C1 segment of cervical spinal cord (tissue), 14 donors: ENCODE measurements at places on chromosomes 7 and 10.

GRCh38 chr7:131596785-131597184 is 40.4 kb upstream of the PODXL start:
- no peak for DNase-seq

GRCh38 chr7:11835260-11835659 is 3.3 kb upstream of the THSD7A start:
- no peak for DNase-seq

- no peak for DNase-seq
Observed at GRCh38 chr7:132547821-132548220, 28.4 kb downstream of the PLXNA4 start.

DNA sequence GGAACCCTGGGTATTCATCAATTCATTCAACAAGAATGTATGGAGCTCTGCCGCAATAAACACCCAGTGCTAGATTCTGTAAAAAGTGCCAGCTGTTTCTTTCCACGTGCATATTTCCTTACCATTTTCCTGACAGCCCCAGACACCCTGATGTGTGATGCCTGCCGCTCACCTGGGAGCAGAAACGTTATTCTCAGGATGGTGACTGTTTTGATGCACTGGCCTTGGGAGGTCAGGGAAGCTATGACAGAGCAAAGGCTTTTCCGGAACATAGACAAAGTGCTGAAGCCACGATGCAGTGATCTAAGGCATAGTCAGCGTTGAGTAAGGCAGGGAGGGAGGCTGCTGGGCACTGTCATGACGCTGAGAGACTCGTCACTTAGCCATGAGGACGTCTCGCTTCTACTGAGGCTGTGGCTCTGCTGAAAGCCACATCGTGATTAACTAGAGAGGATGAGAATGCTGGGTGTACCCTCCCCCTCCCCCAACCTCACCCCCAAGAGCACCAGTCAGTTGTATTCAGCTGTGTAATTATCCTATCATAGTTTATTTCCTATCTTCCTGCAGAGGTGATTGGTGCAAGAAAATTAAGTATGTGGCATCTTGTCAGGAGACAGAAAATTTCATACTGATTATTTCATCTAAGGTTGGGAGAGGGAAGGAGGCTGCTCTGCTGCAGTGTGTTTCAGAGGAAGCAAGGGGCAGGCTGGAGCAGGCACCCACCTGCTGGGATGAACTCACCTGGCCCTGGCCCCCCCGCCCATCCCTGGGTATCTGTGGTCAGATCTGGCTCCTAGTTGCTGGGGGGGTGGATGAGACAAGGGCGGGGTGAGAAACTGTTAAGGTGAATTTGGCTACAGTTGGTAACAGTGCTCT is 48.8 kb upstream of the SMNDC1 start:
- DNase-seq = no peak

GRCh38 chr10:813286-813685 is 118.2 kb downstream of the LARP4B start:
- DNase-seq = no peak

GRCh38 chr10:115761166-115761565 is 511.8 kb downstream of the GFRA1 start:
- no peak for DNase-seq

- DNase-seq = no peak
Observed at GRCh38 chr10:131882590-131883451, 18.0 kb upstream of the PPP2R2D start.

- DNase-seq = no peak
Observed at GRCh38 chr7:31892099-31892829, 177.9 kb downstream of the PDE1C start.

DNA sequence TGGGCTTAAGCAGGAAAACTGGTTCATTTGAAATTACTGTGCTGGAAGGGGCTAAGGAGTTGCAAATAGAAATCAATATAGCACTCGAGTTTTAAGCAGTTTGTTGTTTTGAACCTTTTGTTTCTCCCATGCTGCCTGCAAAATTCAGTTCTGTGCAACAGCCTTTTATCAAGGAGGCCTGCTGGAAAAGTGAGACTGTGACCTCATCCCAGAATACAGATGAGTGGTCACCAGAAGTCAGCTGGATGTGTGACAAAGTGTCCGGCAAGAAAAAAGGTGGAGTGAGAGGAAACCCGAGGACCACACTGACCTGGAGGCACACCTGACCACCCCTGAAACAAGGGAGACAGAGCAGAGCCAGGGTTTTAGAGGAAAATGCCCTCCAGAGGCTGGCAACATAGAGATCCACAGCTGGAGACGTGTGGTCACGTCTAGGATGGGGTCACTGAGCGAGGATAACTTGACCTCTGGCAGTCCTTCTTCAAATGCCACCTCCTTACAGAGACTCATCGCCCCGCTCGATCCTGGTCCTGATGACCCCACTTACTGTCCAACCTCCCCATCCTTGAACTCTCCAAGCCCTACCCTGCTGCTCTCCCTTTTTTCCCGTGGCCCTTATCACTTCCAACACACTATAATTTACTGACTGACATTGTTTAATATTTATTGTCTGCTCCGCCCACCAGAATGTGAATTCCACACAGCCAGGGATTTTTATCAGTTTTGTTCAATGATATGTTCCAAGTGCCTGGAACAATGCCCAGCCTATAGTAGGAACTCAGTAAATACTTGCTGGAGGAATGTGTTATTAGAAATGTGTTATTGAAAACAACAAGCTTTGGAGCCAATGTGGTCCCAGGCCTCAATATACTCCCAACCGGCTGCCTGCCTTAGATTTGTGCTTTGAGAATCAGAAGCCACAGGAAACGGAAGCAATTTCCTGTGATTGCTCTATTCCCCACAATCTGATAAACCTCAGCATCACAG is 243.8 kb downstream of the GLI3 start:
- DNase-seq = no peak

GRCh38 chr10:13086056-13086455 is 13.9 kb upstream of the OPTN start:
- DNase-seq = no peak

- no peak for DNase-seq
Observed at GRCh38 chr10:46285966-46286620, 704 bp upstream of the ANTXRL start.

- DNase-seq = no peak
Observed at GRCh38 chr10:97981816-97982215, 48.6 kb downstream of the CRTAC1 start.

- no peak for DNase-seq
Observed at GRCh38 chr10:35631404-35631803, 10.7 kb downstream of the FZD8 start.

GRCh38 chr10:4663162-4663992 is 162.6 kb upstream of the AKR1E2 start:
- DNase-seq = no peak

DNA sequence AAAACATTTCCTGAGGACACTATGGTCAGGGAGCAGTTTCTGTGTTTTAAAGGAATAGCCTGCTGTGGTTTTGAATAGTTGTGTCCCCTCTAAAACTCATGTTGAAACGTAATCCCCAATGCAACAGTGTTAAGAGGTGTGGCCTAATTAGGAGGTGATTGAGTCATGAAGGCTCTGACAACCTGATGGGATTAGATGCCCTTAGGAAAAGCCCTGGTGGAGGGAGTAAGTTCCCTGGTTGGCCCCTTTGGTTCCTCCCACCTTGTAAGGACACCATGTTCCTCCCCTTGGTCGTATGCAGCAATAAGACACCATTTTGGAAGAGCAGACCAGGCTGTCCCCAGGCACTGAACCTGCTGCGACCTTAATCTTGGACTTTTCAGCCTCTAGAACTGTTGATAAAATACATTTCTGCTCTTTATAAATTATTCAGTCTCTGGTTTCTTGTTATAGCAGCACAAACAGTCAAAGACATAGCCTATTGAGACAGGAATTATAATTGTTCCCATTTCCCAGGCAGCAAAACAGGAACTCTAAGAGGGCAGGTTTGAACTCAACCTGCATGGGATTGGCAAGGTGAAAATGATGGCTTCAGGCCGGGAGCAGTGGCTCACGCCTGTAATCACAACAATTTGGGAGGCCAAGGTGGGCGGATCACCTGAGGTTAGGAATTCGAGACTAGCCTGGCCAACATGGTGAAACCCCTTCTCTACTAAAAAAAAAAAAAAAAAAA is 20.5 kb upstream of the TNS3 start:
- no peak for DNase-seq

- no peak for DNase-seq
Observed at GRCh38 chr10:23927576-23928325, 281.2 kb upstream of the KIAA1217 start.

- no peak for DNase-seq
Observed at GRCh38 chr10:77120012-77120411, 517.6 kb downstream of the KCNMA1 start.

DNA sequence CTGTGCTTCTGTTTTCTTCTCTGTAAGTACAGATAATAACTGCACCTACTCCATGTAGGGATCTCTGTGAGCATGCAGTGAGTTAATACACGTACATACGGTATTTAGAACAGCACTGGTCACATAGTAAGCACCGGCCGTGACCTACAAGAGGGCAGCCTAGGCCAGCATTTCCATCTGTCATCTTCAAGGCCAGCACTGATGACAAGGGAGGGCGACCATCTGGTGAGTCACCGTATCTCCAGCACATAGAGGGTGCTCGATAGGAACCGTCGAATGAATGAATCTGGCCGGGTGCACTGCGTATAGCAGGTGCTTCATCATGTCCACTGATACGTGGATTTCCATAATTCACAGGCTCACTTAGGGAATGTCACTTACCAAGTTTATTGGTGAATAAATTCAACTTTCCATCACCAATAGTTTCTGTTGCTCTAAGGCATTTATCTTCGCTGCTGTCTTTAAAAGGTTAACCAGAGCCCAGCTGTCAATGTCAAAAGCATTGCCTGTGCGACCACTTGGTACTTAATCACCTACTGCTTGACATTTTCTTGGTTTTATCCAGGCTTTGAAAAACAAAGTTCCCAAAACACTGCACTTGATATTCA is 8.3 kb downstream of the NOD1 start:
- DNase-seq = no peak

- no peak for DNase-seq
Observed at GRCh38 chr10:63068246-63068645, 64.9 kb upstream of the NRBF2 start.

- no peak for DNase-seq
Observed at GRCh38 chr7:151699928-151700319, 177.0 kb downstream of the PRKAG2 start.

- no peak for DNase-seq
Observed at GRCh38 chr7:7742223-7742622, 23.8 kb upstream of the RPA3 start.

- DNase-seq = peak; percentile 39
Observed at GRCh38 chr10:11611248-11612020, at the start of gene USP6NL. USP6NL (minus strand) TSS chr10:11611650; CDS start chr10:11597634, 14,016 bp downstream.

GRCh38 chr10:69364232-69364940 is 52.3 kb downstream of the TACR2 start:
- no peak for DNase-seq

DNA sequence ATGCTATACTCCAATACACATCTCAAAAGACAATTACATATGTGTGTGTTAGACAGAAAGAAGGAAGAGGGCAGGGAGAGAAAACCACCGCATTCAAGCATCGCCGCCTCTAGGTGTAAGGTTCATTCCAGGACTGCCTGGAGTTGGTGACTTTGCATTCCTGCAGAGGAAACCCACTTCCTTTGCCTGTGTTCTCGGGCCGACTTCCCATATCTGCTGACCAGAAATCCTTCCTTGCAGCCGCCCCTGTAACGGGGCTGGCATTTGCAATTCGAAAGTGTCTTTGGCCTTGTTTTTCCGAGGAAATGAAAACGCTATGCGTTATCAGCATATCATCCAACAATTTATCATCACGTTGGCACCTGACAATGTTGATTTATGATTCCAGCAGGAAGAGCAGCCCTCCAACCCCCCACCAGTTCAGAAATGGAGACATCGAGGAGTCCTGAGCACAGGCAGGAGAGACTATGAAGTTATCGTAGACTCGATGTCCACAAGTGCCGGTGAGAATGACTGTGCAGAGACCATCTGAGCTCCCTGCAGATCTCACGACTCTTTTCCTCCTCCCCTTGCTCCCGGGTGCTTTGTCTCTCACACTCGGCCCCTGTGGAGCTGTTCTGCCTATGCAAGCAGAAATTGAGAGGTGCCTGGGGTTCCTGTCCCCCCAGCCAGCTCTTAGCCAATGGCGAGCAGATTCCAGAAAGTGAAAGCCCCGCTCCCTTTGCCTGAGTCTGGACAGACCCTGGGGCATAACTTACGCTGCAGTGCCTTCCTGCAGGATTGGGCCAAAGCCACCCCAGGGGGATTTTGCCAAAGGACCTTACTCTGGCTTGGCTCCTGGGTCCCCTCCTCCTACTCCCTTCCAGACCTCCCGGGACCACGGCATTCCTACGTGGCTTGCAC is 68.9 kb upstream of the FOXK1 start:
- no peak for DNase-seq

DNA sequence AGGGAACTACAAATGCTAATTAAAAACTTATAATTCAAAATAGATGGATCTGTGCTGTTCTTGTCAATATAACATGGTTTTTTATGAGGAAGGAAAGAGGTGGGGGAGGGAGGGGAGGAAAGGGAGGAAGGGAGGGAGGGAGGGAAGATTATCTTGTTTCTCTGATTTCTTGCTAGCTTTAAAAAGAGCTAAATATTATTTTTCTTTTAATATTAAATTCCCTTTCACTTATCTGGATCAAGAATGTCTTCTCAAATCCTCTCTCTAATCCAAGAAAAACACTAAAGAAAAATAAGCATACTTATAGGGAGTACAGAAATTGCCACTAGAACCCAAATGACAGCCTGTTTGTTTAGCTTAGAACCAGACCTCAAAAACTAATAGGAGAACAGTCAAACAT is 55.2 kb downstream of the LRRN3 start:
- no peak for DNase-seq

- DNase-seq = no peak
Observed at GRCh38 chr7:48976850-48977249, 52.5 kb downstream of the CDC14C start.

DNA sequence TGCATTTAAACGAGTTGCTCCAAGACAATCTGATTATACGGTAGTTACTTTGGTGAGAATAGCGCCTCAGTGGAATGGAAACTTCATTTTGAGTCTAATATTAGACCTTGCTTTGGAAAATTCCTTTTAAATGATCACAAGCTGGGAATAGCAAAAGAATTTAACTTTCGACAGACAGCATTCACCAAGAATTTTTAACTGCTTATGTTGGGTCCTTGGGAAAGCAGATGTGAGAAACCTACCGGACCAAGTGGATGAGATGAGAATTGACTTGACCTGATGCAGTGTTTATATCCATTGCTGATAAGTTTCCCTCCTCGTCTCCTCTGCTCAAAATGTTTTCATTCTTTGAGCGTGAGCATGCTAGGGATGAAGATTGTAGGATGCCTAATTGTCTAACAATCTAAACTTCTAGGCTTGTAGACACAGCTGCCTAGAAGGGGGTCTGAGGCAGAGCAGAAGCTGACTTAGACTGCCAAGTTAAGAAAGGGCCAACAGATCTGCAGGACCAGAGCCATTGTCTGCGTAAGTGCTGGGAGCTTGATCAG is 126.9 kb downstream of the CNNM2 start:
- no peak for DNase-seq

DNA sequence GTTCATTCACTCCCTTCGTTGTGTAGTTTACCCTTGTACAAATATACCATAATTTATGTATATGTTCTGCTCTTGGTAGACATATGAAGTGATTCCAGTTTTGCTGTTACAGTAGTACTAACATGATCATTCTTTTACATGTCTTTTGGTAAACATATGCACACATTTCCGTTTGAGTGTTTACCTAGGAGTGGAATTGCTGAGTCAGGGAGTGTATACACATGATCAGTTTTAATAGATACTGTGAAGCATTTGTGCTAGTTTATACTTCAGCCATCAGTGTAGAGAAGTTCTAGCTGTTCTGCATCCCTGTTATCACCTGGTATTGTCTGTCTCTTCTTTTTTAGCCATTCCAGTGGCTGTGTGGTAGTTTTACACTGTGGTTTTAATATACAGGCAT is 34.5 kb upstream of the CYP26C1 start:
- no peak for DNase-seq
